Stimulated activated CD8-positive, alpha-beta memory T cell treated with anti-CD3 and anti-CD28 coated beads, Interleukin-4, amount 100 ng/mL, for 1 hour (primary cell): ENCODE measurements at places on chromosomes 11 and 22.

- DNase-seq: no peak
These were observed 161.2 kb upstream of the NAV2 start for GRCh38 chr11:19551457-19551856.

GRCh38 chr11:132551016-132551415 is 981.3 kb downstream of the OPCML start:
- no peak for DNase-seq

DNA sequence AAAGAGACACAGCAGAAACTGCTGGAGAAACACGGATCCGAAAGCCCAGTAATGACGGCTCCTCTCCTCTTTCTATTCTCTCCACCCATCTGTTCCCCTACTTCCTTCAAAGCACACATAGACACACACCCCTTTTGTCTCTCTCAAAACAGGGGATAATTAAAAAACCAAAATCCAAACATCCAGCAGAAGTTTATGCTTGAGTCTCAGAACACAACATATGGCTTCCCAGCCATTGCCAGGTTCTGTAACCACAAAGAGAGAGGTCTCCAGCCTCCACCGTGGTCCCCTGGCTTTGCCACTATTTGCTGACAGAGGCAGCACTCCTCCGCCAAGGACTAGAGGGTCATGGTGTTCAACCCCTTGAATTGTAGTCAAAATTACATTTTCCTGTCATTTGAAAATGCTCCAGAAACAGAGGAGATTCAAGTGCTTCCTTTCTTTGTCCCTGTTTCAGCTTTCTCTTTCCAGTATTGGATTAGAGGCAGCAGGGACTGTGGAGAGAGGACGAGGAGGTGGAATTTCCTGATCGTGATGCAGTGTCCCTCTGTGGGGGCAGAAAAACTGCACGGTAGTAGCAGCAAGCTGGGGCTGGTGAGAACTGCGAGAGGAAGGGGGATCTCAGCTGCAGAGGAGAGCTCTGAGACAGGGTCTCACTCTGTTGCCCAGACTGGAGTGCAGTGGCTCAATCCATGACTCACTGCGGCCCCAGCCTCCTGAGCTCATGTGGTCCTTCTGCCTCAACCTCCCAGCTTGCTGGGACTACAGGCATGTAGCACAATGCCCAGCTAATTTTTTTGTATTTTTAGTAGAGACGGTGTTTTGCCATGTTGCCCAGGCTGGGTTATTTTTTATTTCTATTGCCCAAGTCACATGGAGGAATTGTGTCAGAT is 60.3 kb downstream of the UBASH3B start:
- no peak for DNase-seq

DNA sequence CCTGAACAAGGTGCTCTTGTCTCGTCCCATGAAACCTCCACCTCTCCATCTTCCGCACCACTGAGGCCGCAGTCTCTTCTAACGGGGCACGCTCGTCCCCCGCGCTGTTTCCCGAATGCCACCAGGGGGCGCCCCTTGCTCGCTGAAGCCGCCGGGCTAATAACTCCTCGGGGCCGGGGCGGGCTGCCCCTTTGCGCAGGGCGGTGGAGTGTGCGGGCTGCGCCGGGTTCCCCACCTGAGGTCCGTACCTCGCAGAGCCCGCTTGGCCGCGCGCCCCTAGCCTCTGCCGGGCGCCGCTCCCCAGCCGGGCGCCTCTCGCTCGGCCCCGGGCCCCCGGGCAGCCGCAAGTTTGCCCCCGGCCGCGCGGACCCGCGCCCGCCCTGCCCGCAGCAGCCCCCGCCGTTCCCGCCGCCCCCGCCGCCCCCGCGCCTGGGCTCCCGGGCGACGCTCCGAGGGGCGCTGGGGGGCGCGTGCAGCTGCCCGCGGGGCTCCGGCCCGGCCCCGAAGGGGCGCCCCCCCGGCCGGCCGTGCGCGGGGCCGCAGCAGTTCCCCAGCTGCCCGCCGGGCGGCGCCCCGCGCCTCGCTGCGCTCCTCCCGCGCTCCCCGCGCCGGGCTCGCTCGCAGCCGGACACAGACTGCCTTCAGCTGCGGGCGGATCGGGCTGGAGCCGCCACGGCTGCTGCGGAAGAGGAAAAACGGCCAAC is at the start of gene GRIK4:
GRIK4 (plus strand) TSS at position 633 of the 704 bp plus-strand sequence. CDS start 148,571 bp downstream, outside the sequence.
- peak; percentile 47 for DNase-seq

DNA sequence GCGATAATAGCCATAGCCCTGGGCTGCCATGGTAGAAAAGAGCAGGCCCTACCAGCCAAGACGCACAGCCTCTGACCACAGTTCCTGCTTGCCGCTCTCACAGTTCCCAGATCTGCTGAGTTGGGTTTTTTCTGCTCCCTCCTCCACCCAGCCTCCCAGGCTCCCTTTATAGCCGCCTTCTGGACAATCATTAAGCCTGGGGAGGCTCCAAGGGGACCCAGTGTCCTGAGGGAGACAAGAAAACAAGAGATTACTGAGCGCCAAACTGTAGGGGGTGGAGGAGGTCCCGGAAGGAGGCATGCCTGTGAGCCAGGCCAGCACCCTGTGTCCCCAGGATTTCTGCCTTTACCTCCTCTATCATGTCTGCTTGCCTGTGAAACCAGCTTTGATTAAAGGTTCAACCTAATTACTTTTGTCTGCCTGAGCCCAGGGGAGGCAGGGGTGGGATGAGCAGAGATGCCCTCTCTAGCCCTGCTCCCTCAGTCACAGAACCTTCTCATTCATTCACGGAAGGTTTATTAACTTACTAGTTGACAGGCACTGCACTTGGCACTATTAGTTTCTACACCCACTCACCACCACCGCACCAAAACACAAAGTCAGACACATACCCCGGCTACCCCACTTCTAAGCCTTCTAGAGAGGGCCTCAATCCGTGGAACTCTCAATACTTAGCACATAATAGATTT is 1.2 kb downstream of the SLC37A4 start:
- no peak for DNase-seq

DNA sequence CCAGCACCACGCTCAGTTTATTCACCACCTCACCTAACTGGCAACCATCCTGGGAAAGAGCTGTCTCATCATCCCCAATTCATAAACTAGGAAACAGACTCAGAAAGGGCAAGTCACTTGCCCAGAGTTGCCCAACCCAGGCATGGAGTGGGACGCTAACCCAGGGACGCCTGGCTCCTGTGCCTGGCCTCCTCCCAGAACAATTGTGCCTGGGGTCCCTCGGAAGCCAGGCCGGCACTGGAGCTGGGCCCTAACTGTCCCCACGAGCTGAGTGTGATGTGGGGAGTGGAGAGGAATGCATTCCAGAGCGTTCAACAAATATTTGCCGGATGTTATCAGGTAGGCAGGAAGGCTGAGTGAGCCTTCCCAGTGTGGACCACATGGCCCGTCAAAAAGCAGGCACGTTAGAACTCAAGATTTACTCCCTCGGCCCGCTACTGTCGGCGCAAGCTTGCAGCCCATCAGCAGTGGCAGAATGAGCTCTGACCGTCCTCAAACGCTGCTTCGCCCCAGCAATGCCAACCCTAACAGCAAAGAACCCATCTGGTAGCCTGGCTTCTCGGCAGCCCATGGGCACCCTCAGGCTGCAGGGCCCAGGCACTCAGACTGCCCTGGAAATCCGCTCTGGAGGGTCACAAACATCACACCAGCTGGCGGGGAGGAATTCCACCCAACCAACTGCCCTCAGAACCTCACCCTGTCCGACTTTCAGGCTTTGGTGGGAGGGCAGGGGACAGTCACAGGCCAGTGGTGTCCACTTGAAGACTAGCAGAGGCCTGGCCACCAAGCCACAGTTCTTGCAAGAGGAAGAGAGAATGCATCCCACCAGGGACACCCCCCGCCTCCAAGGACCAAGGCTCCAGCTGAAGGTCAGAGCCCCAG is 35.6 kb downstream of the MYH9 start:
- no peak for DNase-seq

GRCh38 chr22:47356511-47357011 is 594.1 kb downstream of the TBC1D22A start:
- no peak for DNase-seq
